ENCODE measurements at places on chromosomes 12 and 14.
A peak's percentile ranks its signal among the peaks of the same experiment; 100 is the strongest.

- peak; percentile 38 for DNase-seq
Observed at GRCh38 chr14:102795060-102795925, 18.0 kb downstream of the TRAF3 start.

DNA sequence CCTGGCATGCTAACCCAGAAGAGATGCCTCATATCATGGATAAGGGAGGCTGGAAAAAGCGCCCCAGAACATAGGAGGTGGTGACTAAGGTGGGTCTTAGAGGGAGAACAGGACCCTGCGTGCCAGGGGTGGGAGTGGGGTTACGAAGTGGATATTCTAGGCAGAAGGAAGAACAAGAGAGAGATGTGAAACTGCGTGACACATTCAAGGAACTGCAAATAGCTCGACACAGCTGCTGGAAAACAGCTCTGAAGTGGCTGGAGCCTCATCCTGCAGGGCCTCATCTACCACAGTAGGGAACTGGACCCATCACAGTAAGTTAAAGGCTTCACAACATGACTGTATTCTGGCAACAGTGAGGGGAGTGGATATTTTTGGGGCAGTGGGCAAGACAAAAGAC lies 61.1 kb downstream of the RNF34 start:
- DNase-seq, result no peak

- DNase-seq, result no peak
Observed at GRCh38 chr14:73394317-73394716, 64.0 kb downstream of the NUMB start.

GRCh38 chr12:29591140-29592020 lies 93.9 kb upstream of the OVCH1 start:
- DNase-seq, result no peak

DNA sequence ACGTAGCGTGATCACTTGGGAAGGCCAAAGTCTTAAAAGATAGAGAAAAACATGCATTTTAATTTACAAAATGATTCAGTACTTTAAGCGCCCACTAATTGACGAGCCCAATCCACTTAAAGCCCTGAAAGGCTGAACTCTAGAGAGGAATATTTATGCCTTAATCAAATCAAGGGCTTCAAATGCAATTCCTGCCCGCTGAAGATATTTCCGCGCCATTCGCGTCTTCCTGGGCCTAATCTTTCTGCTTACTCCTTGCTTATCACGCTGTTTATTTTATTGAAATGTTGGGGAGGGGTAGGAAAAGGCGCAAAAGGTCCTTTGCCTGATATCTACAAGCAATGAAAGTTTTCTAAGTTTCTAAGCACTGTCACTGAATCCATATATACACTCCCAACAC lies 4.0 kb downstream of the TBX3 start:
- no peak for DNase-seq

- DNase-seq, result peak; percentile 53
Observed at GRCh38 chr12:89351489-89352241, 636 bp downstream of the DUSP6 start.

- no peak for DNase-seq
Observed at GRCh38 chr12:123696646-123697045, 15.5 kb upstream of the ATP6V0A2 start.

DNA sequence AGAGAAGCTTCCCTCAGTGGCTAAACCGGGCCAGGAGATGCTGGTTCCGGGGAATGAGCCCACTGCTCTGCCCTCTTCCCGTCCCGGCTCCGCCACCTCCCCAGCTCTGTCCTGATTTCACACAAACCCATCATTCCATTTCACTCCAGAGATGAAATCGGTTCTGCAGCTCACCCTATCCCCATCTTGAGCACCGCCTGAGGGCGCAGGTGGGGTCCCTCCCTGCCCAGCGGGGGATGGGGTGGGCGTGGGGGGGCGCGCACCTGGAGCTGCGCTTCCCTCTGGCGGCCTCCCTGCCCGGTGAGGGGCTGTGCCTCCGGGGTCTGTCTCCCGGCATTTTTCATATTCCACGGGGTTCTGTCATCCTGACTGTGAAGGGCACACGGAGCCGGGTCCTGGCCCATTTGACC lies 44.7 kb downstream of the NOC4L start:
- DNase-seq, result no peak

DNA sequence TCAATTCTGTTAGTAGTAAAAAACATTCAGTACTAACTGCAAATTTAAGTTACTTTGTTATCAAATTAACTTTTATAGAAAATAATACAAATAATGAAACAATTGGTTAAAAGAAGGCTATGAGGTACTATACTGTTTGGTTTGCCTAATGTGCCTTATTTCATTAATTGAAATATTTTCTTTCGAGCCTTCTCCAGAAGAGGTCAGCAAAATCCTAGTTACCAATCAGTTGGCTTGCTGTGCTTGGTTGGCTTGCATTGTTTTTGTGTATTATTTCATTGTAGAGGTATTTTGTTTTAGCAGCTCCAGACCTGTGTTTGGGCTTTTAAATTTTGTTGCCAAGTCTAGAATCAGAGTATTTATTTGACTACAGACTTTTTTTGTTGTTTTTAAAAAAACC lies 68.5 kb downstream of the AEBP2 start:
- DNase-seq, result no peak

DNA sequence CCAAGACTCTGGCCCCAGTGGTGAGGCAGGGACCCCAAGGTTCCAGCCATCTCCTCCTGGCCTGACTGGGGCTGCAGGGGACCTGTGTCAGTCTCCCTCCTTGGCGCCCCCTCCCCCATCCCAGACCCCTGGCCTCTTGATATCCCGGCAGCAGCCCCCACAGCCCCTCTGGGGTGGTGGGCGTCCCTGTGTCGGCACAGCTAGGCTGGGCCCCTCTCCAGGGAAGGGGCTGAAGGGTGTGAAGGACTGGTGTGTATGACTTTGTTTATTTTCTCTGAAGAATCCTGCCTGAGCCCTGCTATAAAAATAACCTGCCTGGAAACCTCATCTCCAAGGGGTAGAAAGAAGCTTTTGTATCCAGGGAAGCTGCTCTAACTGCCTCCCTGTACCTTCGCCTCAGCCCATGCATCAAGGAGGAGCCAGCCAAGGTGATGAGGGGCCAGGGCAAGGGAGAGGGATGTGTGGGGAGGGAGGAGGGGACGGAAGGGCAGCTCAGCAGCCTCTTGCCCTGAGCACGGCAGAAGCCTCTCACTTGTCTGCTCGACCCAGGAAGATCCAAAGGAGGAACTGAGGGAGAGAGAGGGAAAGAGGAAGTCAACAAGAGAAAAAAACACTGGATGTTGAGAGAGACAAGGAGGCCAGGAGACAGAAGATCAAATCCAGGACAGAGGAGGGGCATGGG lies 25.4 kb upstream of the COL2A1 start:
- DNase-seq, result no peak

DNA sequence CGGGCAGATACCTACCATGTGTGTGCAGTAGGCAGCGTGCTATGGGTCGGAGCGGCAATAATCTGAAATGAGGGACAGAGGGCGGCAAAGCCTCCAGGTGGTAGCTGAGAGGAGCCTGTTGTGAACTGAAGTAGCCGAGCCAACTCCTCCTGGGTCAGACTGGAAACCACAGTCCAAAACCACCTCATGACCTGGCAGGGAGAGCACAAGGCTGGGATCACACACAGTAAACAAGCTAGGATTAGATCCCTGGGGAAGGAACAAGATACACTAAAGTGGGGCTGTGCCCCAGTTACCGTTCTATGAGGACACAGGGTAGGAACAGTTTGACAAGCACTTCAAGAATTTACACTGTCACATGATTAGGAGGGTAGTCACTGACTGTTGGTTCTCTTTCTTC lies 49.0 kb downstream of the AREL1 start:
- no peak for DNase-seq

DNA sequence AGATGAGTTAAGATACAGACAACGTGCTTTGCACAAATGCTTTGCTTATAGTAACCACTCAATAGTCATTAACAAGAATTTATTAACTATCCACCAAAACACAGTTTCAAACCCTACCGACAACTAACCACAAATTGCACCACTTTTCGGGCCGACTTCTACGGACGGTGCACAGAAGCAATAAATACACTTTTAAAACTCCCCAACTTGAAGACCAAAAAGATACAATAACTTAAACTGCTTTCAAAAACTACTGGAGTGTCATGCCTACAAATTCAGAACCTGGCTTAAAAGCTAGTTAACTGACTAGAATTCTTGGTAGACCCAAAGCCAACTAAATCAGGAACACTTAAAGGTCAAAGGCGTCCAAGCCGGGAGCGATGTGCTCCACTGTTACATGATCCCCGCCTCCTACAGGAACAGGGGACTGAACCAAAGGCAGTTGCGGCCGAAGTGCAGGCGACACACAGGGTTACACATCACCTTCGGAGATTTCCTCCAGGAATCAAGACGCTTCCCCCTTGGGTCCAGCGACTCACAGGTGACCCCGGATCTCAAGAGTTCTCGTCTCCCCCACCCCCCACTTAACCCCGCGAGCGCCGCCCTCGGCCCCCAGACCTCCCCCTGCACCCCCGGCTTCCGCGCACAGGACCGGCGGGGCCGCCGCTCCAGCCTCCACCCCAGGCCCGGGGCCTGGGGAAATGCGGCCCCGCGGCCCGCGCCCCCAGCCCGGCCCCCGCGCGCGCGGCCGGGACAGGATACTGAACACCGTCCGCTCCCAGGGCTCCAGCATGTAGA lies 507 bp downstream of the SPTSSA start:
- DNase-seq, result no peak

DNA sequence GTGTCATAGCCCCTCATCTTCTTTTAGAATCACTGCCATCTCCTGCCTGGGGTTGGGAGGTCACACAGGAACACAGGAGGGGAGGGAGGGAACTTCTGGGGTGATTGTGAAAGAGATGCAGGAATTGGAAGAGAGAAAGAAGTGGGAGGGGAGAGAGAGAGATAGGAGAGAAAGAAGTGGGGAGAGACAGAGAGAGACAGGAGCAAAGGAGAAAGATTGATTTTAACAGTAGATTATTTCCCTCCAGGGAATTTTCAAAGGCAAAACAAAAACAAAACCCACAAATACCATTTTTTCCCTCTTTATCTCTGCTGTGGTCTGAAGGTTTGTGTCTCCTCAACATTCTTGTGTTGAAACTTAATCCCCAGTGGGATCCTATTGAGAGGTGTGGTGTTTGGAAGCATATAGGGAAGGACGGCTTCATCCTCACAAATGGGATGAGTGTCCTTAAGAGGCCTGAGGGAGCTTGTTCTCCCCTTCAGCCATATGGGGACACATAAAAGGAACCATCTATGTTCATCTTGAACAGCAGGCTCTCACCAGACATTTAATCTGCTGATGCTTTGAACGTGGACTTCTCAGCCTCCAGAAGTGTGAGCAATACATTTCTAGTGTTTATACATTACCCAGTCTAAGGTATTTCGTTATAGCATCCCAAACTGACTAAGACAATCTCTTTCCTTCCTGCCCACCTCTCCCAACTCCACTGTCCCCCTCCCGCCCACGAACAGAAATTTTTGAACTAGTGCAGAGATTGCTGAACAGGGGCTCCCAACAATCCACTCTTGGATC lies 134.9 kb upstream of the MAX start:
- no peak for DNase-seq

DNA sequence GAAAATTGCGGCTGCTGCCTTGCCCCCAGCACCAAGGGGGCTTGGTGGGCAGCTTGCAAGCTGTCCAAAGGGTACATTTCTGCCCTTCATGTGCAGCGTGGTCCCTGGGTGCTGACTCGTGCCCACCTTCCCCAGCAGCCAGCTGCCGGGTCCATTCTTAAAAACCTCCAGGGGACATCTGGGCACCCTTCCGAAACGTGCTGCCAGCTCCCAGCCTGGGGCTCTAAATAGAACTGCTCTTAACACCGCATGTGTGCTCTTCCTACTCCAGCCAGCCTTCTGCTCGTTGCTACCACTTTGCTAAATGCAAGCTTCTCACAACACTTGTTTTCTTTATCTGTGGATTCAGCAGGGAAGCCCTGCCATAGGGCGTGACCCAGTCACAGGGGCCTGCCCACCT lies 66.0 kb downstream of the RIMBP2 start:
- DNase-seq, result no peak

DNA sequence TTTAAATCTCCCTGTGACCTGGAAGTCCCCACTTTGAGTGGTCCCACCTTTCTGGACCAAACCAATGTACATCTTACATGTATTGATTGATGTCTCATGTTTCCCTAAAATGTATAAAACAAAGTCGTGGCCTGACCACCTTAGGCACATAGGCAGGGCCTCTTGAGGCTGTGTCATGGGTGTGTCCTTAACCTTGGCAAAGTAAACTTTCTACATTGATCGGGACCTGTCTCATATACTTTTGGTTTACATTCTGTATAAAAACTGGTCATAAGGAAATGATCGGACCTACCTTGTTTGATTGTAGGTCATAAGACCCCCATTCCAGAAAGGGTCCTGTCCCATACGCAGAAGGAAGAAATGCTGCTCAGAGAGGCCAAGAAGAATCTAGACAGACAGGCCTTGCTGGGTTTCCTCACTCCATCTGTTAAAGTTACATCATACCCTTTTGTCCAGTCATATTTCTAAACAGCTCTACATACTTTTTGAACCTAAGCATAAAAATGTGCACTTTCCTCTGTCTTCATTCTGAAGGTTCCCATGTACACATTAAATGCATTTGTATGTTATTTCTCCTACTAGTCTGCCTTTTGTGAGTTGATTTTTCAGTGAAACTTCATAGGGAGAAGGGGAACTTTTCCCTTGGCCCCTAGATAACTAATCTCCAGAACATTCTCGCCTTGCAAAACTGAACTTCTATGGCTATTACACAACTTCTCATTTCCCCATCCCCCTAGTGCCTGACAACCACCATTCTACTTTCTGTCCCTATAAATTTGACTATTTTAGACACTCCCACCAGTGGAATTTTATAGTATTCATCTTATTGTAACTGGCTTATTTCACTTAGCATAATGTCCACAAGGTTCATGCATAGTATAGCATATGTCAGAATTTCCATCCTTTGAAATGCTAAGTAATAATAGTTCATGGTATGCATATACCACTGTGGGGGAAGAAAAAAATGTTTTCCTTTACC lies 30.2 kb upstream of the CPM start:
- DNase-seq, result no peak

GRCh38 chr12:47079468-47079980 lies at the start of the genes AMIGO2 and PCED1B:
TSS of gene AMIGO2 (minus strand) at chr12:47079959. CDS start at chr12:47079002, 957 bp downstream.
TSS of gene PCED1B (plus strand) at chr12:47079621. CDS start at chr12:47235064, 155,443 bp downstream.
- DNase-seq, result no peak

DNA sequence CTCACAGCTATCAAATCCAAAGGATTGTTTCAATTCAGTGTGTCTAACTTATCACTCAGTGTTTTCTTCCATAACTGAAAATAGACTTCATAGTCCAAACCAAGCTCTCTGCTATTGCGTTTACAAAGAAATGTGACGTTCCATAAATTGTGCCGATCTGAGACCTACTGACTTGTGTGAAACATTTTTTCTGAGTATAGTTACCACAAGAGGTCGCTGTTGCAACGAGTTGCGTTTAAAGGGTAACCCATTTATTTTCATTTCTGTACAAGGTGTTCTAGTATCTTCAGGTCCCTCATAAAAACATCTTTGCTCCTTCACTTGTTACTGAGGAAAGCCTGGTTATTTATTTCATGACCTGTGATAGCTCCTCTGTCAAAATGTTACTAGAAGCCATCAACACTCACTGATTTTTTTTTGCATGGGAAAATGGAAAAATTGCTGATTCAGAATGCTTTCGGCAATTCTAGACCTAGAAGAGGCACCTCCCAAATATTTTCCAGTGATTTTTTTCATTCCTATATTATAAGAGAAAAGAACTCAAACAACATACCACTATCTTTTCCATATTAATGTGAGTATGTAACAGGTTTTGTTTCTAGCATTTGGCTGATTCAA lies 60.9 kb upstream of the OR4E1 start:
- DNase-seq, result no peak
